Fibroblast of skin of right biceps (primary cell): ENCODE measurements at places on chromosomes 11 and 22.

DNA sequence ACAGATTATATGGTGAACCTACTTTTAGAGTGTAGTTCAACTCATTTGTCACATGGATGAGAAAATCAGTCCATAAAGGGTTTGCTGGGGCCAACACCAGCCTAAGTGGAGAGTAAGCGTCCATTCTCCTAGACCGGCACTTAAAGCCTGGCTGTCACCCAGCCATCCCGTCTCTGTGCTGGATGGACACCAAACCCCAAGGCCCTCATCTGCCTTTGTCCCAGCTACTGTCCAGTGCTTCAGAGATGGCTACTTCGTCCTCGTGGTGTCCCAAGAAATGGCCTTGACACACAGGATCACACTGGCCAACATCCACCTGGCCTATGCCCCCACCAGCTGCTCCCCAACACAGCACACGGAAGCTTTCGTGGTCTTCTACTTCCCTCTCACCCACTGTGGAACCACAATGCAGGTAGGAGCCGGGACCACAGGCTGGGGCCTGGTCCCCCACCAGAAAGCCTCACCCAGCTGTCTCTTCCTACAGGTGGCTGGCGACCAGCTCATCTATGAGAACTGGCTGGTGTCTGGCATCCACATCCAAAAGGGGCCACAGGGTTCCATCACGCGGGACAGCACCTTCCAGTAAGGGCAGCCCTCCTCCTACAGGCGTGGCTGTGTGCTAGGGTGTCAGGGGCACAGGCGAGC is 3.5 kb downstream of the ZP1 start:
- DNase-seq, result no peak

GRCh38 chr11:114440121-114440860 is 1.0 kb downstream of the REXO2 start:
- DNase-seq, result peak; percentile 34

DNA sequence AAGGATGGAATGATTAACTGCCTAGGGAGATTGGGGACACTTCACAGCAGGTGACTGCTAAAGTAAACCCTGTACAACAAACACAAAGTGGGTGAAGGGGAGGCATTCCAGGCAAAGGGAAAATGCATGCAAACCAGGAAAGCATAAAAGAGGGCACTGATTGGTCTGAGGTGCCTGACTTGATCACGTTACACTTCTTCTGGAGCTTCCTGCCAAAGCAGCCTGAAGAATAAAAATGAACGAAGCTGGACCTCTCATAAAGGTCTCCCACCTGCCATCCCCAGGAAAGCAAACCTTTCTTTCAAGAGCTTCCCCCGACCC is 46.7 kb upstream of the SCUBE2 start:
- no peak for DNase-seq

DNA sequence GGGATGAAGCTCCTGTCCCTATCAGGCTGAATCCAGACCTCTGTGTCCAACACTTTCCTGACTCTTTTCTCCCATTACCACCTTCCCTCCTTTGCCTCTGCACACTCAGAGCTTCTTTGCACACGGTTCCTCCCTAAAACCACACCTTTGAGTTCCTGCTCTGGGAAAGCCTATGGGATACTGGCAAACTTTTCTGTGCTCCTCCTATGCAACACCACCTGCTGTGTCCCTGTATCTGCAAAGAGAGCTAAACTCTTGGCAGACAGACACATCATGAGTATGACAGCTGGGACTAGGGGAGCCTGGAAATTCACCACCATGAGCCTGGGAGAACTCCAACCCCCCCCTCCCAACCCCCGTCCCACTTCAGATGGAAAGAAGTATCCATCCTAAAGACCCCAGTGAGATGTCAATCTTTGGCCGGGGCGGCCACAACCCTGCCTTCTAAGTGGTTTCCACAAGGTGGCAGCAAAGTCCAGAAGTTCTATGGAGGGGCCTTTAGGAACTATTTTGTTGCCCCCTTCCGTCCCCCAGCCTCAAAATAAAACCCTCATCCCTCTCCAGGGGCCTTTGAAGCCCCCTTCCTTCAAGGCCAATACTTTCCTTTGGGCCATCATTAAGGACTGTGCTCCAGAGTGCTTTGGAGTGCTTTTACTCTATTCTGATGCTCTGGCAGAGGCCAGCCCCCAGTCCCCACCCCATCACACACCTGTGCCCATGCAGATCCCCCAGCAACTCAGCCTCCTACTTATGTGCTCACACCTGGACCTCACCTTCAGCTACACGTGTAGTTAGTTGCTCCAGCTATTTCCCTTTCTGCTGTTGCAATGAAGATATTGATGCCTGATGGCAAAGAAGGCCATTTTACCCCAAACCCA is 19.4 kb downstream of the HTR3A start:
- no peak for DNase-seq

GRCh38 chr11:31810779-31811647 is at the start of gene PAX6:
Gene PAX6, minus strand, starts transcription at chr11:31811322. Its CDS starts 4,911 bp downstream, at chr11:31806411.
- peak; percentile 66 for DNase-seq

GRCh38 chr11:61885166-61885778 is 6.1 kb downstream of the FADS3 start:
- no peak for DNase-seq

DNA sequence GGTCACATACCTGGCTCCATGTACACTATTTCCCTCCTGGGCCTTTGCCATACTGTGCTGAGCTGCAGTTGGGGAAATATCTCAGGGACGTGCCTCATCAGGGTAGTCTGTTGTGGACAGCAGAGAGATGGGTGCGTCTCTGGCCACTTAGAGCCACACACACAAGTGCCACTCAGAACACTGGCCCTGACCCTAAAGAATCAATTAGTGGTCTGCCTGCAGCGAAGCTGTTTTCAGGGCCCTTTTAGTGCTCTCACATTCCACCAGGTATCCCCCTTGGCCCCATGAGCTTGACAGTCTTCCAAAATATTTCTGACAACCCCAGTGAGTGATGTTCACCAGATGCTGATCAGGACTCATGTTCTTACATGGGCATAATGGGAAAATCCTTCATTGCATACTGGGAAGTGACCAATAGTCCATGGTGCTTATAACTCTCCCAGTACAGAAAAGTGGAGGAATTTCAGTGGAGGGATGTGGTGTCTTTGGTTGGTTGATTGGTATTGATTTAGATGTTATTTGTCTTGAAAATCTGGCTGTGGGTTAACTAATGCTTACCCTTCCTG is 66.1 kb downstream of the ME3 start:
- no peak for DNase-seq

DNA sequence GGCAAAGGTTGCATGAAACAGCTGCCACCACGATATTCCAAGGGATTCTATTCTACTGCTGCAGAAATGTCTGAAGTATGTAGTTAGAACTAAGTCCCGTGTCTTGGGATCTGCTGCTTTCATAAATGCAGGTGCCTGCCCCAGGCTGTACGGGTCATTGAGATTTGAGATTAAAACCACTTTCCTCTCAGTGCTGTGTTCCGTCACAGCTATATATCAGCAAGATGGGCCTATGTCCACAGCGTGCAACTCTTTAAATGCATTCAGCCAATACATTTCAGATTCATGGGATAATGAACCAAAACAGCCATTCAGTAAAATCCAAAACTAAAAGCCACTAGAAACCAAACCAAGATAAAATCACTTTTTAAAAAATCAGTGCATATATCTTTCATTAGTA is 107.3 kb upstream of the LUZP2 start:
- no peak for DNase-seq

DNA sequence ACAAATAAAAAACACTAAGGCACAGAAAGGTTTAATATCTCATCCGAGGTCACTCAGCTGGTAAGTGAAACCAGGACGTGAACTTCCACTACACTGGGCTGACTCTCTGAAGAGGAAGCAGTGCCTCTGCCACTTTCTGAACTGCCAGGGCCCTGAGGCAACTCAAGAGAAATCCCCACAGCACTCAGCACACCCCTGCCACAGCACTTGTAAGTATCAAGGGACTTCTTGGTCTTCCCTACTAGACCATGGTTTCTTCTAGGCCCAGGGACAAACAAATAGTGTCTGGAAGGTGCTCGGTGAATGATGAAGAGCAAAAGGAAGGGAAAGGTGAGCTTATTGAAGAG is 49.7 kb downstream of the RPL27A start:
- DNase-seq, result no peak

DNA sequence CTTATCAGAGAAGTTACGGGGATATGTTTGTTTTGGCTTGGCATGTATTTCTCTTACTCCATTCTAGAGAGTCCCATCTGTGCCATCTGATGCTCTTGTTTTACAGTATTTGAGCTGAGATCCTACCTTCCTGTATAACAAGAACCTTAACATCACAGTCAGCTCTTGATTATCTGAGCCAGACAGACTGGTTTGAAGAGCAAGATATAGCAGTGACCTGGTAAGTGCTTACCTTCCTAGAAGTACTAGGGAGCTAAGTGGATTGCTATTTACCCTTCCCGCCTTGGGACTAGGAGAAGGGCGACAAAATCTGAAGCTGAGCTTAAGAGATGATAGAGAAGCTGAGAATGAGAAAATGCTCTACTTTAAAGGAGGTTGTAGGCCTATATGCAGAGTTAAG is 235.3 kb downstream of the CSNK2A3 start:
- DNase-seq, result no peak

- no peak for DNase-seq
Measured at GRCh38 chr11:37984991-37985390, 1387.0 kb upstream of the RAG2 start.

DNA sequence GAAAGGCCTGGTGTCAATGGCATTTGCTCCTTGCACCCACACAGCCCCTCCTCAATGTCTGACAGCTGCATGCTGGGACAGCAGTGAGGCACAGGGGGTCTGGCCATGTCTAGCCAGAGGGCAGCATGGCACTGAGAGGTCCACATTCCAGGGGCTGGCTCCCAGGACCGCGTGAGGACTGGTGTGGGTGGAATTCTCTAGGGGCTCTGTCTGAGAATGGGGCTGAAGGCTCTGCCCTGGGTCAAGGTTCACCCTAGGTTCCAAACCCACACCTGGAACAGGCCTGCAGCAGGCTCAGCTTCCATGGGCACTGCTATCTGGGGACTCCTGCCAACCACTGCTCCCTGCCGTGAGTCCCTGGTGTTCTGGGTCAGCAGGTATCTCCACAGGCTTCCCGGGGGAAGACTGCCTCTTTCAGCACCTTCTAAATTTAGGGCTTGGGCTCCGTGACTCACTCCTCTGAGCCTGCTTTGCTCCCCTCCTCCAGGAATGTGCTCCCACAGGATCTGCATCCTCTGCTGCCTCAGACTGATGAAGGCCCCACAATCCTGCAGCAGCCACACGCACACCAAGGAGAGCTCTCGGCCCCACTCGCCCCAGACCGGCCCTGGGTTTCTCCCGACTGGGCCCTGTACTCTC is 4.2 kb downstream of the STARD10 start:
- DNase-seq, result peak; percentile 94

DNA sequence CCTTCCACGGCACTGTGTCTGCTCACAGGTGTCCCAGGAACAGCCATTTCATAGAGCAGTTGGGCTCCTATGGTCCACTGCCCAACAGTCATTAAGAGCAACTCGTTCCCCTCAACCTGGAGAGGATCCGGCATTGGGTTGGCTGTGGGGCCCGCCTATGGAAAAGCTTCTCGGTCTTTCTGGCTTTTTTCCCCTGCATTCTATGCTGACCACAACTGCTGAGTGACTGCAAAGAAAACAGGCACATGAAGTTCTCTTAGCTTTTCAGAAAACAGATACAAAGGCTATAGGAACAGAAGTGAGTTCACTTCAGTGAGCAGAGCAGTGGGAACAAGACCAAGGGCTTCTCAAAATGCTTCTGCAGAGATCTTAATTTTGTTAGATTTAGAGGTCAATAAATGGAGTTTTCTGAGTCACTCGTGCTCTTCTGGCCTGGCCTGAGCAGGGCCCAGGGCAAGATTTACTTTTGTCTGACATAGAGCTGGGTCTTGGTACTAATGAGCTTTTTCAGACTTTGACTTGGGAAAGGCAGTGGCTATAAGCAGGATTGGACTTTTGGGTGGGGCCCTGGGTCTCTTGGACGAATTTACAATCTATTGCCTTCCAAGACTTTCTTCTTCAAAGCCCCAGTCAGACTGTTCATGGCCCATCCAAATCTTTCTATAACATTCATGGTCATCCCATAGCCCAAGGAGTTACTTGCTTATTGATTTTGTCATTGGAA is 13.6 kb upstream of the APOL5 start:
- no peak for DNase-seq

DNA sequence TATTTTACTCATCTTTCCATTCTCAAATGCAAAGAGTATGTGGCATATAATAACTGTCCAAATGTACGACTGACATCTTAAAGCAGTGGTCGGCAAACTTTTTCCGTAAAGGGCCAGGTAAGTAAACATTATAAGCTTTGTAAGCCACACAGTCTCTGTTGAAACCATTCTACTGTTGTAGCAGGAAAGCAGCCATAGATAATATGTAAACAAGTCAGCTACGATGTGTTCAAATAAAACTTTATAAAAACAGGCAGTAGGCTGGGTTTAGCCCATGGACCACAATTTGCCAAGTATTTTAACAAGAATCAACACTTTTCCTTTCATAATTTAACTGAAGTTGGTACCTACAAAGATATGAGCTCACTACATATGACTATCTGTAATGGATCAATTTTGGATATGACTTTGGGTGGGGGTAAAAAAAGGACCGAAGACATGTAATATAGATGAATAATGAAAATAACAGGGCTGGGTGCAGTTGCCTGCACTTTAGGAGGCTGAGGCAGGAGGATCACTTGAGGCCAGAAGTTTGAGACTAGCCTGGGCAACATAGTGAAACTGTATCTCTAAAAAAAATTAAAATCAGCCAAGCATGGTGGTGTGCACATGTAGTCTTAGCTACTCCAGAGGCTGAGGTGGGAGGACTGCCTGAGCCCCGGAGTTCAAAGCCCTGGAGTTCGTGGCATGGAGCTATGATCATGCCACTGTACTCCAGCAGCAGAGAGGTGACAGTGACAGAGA is 5.7 kb downstream of the RDX start:
- DNase-seq, result no peak

GRCh38 chr11:8034106-8034585 is 46.9 kb upstream of the TUB start:
- no peak for DNase-seq

DNA sequence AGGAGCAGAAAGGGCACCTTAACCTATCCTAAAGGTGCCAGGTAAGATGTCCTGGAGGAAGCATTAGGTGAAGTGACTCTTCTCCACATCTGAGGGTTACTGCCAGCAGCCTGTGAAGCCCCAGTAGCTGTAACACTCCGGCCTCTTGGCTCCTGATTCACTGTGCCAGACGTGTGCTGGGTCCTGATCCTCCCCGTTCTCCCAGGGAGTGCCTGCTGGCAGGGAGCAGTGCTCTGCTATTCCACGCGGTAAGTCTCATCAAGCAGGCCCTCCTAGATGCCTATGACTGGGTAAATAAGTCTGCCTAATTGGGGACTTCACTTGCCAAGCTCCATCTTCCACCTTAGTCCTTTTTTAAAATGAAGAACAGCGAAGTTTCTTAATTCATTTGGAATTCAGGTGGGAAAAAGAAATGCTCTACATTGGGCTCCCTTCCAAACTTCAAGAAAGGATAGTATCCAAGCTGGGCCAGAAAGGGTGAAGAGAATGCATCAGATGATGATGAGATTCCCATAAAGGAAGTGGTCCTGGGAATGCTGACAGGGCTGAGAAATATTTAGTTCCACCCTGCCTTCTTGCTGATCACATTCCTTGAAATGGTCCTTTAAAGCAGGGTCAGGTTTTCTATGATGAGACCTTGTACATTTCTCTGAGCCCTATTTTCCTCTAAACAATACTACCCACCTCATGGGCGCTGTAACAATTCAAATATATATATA is 188.0 kb downstream of the MAML2 start:
- DNase-seq, result peak; percentile 93
